ENCODE measurements at places on chromosomes 2 and 18. TPM values are rescaled to one million over a fixed set of nuclear protein-coding genes. Genes with fewer than 3 reads are reported as not detected.

The EFR3B gene
- not detected for total RNA-seq

The TET3 gene
- 17.1 TPM for total RNA-seq

The DNAH7 gene
- 3.8 TPM for total RNA-seq

The GLI2 gene
- total RNA-seq = 11.6 TPM

The SLC9A4 gene
- total RNA-seq = 0.85 TPM

The ASPRV1 gene
- total RNA-seq = 0.30 TPM

The DTNA gene
- total RNA-seq = not detected

The ANKRD30BL gene
- not detected for total RNA-seq

The DHRS9 gene
- not detected for total RNA-seq
